Breast epithelium (tissue), 4 donors: ENCODE measurements at places on chromosomes 2 and 18. TPM values are rescaled to one million over a fixed set of nuclear protein-coding genes. Genes with fewer than 3 reads are reported as not detected.

DNA sequence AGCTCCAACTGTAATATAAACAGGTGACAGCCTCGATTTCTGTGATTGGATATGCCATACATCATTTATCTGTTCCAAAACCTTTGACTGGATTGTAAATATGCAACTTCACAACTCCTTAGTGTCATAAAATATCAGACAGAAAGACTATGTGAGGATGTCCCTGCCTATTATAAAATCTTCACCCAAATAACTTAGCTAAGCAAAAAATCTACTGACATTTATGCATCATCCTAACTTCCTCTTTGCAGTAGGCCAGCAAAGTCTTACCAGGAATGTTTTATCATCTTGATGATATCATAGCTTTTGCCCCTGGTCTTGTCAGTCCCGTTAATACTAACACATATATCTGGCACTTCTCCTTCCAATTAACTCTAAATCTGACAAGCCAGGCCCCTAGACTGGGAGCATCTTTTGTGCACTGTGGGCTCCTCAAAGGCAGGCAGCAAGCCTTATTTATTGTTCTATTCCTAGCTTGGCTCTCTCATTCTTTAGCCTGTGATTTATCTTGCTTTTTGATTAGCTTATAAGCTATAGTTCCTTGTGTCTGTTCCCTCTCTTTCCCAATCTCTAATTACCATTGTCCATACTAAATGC lies 356.5 kb upstream of the HNMT start:
- no peak overlapping the region for H3K27ac ChIP-seq
- no peak overlapping the region for H3K4me3 ChIP-seq
- no peaks in the 10 kb centered on the region for H3K27me3 ChIP-seq
- no peaks in the 10 kb centered on the region for H3K4me1 ChIP-seq
- H3K36me3 ChIP-seq: no peaks in the 10 kb centered on the region
- no peak for DNase-seq

Gene CIB4
- not detected for total RNA-seq

DNA sequence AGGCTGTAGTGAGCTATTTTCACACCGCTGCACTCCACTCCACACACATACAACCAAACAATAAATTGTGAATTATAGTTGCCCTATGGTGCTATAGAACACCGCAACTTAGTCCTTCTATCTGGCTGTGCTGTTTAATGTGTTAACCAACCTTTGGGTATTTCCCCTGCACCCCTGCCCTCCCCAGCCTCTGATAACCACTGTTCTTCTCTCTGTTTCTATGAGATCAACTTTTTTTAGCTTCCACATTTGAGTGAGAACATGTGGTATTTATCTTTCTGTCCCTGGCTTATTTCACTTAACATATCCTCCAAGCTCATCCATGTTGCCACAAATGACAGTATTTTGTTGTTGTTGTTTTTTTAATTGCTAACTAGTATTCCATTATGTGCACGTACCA lies 32.5 kb downstream of the TET3 start:
- DNase-seq: no peak
- H3K27ac ChIP-seq: no peak overlapping the region
- H3K4me1 ChIP-seq: no peaks in the 10 kb centered on the region

Gene IL37
- not detected for total RNA-seq
